ENCODE measurements at places on chromosomes 7 and 10. TPM values are rescaled to one million over a fixed set of nuclear protein-coding genes. Genes with fewer than 3 reads are reported as not detected.
A peak's percentile ranks its signal among the peaks of the same experiment; 100 is the strongest.

The WDFY4 gene
- total RNA-seq = 4.4 TPM

The HIF1AN gene
- total RNA-seq = 32.1 TPM

DNA sequence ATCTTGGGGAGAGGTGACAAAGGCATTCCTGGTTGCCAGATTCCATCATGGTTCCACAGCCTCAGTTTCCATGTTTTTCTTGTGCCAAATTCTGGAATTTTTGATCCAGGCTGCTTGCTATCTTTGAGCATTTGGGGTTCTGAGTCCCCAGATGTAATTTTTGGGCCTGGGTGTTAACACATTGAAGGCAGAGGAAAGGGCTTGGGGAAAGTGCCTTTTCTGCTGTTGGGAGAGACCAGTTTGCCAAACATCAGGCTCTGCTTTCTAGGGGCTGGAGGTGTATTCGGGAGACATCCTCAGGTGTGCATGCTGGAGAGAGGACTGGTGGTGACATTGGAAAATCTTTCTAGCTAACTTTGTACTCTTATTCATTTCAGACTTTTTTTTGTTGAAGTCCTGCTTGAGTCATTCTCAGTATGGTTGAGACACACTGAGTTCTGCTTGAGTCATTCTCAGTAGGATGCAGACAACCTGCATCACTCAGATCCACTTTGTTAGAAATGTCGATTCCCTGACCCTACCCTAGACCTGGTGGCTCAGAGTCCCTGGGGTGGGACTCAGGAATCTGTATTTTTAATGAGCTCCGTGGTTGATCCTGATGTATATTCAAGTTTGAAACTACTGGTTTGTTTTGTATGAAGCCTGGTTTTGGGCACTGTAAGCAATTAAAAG lies 101.0 kb downstream of the LRMDA start:
- DNase-seq = no peak

GRCh38 chr7:51198654-51199053 lies 118.0 kb downstream of the COBL start:
- DNase-seq = no peak

GRCh38 chr7:33399528-33400213 lies 270.3 kb downstream of the BBS9 start:
- no peak for DNase-seq

- no peak for DNase-seq
Measured at GRCh38 chr10:26574783-26575182, 122.7 kb upstream of the PDSS1 start.

The KNDC1 gene
- 0.50 TPM for total RNA-seq

DNA sequence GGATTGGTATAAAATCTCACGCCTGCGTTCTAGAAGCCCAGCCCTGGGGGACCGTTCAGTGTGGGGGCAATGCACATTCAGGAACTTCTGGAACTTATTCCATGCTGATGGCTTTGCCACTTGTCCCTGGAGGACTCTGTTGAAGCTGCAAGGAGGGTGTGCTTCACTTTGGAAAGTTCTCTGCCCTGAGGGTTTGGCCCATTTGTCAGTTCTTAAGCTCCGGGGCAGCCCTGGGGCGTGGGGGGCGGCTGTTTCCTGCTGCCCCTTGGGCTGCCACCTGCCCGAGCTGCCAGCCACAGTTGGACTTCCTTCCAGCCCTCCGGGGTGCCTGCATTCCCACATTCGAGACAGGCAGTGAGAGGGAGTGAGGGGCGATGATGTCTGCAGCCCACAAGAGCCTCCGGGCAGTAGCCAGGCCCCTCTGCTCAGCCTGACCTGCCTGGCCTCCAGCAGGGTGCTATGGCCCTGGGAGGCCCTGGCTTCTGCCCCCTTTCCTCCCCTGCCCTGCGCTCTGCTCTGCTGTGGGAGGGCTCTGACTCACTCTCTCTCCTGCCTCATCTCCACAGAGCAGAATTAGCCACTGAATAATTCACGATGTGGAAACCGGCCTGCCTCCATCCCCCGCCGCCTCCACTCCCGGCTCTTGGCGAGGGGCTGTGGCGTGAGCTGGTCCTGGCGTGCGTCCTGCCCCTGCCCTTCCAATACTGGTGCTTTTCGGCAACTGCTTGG lies 1.9 kb downstream of the TTYH3 start:
- peak; percentile 80 for DNase-seq

DNA sequence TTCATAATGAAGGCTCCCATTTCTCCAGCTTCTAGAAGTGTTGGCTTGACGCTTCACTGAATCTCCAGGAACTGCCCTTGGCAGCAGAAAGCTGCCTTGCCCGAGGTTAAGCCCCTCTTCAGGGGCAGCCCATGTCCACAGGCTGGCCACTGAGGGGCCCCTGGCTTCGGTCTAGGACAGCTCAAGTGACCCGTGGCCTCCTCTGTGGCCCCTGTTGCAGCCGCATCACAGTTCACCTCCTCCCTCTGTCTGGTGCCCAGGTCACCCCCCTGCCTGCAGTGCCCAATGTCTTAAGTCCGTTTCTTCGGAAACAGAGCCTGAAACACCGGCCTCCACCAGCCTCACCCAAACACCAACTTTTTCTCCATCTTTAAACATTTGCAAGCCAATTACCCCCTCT lies 279.2 kb upstream of the MKI67 start:
- no peak for DNase-seq

DNA sequence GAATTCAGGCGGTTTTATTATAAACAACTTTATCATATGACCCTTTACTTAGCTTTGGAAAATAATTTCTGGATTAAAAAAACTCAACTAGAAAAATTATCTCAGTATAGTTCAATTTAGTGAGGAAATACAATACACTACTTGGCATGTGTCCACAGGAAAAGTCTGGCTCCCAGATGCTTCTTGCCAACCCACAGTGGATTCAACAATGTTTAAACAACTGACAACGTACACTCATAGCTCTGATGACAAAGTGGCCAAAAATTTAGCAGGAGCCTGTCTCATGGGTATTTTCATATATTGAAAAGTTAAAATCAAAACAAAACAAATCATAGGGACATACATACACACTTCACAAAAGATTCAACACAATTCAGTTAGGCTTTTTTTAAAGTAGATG lies 158.8 kb downstream of the SKAP2 start:
- DNase-seq = no peak

DNA sequence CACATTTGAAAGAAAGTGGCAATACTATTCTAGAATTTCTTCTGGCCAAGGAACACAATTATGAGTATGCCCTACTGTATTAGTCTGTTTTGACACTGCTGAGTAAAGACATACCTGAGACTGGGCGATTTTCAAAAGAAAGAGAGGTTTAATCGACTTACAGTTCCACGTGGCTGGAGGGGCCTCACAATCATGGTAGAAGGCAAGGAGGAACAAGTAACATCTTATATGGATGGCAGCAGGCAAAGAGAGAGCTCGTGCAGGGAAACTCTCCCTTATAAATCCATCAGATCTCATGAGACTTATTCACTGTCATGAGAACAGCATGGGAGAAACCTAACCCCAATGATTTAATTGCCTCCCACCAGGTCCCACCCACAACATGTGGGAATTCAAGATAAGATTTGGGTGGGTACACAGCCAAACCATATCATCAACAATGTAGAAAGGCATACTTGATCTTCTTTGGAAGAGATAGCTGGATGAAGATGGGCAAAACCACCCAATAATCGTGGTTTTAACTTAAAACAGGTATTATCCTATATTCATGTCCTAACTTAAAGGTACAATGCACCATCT lies 113.9 kb downstream of the ETV1 start:
- no peak for DNase-seq

The TAC1 gene
- total RNA-seq = 0.24 TPM

- DNase-seq = no peak
Measured at GRCh38 chr10:33807531-33808359, 473.3 kb upstream of the NRP1 start.

The SLC29A4 gene
- 3.2 TPM for total RNA-seq

GRCh38 chr7:55348502-55348901 lies 16.6 kb upstream of the LANCL2 start:
- no peak for DNase-seq

The LIPM gene
- not detected for total RNA-seq

DNA sequence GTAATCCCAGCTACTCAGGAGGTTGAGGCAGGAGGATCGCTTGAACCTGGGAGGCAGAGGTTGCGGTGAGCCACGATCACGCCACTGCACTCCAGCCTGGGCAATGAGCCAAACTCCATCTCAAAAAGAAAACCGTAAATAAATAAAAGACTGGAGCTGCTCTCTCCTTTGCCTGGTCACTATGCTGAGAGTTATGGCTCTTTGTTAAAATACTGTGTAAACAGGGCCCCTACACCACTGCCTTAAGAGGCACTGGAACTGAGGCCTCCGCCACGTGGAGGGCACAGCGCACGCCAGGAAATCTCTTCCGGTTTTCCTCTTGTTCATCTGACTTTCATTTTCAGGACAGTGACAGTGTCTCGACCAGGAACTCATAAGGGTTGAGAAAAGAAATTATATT lies 123.3 kb downstream of the PAXIP1 start:
- DNase-seq = no peak

- no peak for DNase-seq
Measured at GRCh38 chr10:53422223-53422888, 649.8 kb upstream of the MBL2 start.

GRCh38 chr7:37018954-37019353 lies 294.7 kb upstream of the AOAH start:
- DNase-seq = no peak

GRCh38 chr10:43136995-43137716 lies 1.1 kb upstream of the CSGALNACT2 start:
- DNase-seq = no peak

- no peak for DNase-seq
Measured at GRCh38 chr7:155566011-155566836, 19.9 kb upstream of the CNPY1 start.

The CYP2C8 gene
- not detected for total RNA-seq

GRCh38 chr10:38605153-38605661 lies 511.1 kb downstream of the ZNF37A start:
- DNase-seq = no peak

DNA sequence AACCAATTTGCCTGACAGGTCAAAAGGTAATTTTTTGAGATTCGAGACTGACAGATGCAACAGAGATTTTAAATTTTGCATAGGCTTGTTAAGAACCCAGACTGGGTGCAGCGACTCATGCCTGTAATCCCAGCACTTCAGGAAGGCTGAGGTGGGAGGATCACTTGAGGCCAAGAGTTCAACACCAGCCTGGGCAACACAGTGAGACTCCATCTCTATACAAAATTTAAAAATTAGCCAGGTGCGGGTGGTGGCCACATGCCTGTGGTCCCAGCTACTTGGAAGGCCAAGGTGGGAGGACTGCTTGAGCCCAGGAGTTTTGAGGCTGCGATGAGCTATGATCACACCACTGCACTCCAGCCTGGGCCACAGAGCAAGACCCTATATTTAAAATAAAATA lies 34.6 kb downstream of the AMZ1 start:
- peak; percentile 11 for DNase-seq

Data from right cardiac atrium (tissue), 5 donors.